Stimulated activated CD8-positive, alpha-beta memory T cell treated with anti-CD3 and anti-CD28 coated beads, Interleukin-15, amount 100 ng/mL, for 48 hours (primary cell): ENCODE measurements at places on chromosomes 5 and 9.

DNA sequence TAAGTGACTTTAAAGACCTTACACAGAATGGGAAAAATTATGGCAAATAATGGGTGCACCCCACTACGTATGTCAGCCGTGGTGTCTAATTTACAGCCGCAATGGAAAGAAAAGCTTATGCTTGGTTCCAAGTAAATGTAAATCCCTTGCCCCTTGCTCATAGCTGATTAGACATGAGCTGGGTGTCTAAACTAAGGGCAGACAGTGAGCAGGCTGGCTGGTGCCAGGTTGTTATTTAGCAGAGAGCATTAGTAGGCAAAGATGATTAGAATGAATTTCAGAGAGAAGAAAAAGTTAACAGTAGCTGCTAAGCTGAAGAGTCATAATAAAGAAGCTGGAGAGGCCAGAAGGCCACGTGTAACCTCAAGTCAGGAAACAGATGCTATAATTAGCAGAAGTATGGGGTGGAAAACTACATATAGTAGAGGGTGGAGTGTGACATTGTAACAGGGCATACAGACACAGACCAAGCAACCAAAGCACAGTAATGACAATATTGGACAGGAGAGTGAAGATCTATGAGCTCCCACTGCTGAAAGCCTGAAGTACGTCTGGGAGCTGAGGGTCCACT is 257.7 kb downstream of the MCTP1 start:
- DNase-seq: no peak

- DNase-seq: peak; percentile 9
Observed at GRCh38 chr5:153960269-153961215, 78.2 kb downstream of the FAM114A2 start.

GRCh38 chr9:136634904-136635303 is 27.8 kb upstream of the EGFL7 start:
- DNase-seq: no peak

DNA sequence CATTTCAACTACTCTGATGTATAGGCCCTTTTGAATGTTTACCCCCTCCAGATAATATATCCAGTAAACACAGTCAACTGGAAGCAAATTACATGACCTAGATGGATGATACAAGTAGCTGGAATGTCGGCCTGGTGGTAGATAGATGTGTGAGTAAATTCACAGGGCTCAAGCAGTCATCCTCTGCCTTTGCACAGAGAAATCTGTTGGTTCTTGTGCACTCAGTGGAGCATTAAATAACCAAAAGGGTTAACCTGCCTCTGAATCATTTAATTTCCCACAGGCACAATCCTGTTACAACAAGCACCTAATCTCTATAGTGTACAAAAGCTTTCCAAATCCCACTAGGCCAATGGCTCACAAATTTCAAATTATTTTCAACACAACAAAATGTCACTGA is 668.3 kb downstream of the DNAH5 start:
- no peak for DNase-seq

- no peak for DNase-seq
Observed at GRCh38 chr9:15146268-15146700, 160.7 kb downstream of the TTC39B start.

GRCh38 chr5:132364319-132364718 is 5.2 kb upstream of the SLC22A5 start:
- no peak for DNase-seq

DNA sequence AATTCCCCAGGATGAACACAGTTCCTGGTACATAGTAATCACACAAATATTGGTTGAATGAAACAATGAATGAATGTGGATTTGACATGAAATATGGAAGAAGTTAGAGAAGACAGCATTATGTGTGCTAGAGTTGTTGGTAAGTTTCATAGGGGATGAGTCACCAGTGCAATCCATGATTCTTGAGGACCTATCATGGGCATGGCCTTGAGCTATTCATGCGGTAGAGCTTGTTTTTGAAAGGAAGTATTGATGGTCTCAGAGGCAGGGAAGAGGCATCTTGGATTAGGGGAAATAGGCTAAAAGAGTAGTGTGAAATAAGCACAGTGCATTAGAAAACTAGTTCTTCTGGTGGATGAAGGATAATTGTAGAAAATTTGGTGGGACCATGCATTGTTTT is 22.1 kb downstream of the SPATA31D1 start:
- no peak for DNase-seq
